Femur (tissue), 1 donor: ENCODE measurements at places on chromosomes 3 and 15.

DNA sequence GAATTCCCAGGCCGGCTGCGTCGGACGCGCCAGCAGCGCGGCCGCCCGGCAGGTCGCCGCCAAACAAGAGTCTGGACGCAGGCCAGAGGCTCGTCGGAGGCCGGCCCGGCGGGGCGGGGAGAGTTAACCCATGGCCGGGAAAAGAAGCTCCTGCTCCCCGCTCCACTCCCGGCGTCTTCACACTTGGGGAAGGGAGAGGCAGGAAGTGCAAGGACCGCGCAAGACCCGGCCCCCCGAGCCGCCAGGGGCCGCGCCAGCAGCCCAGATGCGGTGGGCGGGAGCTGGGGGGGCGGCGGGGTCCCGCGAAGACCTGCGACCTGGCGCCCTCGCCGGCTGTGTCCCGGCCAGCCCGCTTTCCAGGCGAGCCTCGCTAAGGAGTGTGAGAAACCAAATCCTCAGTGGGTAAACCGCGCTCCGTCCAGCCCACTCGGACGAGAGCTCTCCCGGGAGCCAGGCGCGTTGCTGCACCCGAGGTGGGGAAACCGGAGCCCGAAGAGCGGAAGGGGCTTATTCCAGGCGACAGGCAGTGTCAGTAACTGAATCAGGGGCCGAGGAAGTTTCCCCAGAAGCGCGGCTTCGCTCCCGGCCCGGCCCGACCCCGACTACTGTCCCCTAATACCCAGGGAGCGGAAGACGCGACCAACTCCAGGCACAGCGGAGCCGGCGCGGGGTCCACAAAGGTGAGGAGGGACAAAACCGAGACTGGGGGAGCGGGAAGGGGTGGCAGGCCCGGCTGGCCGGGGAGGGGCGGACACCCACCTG lies 721 bp downstream of the ADAMTS7 start:
- DNase-seq: peak; percentile 80

- DNase-seq: no peak
Observed at GRCh38 chr15:63076714-63077046, 34.1 kb downstream of the TPM1 start.

- DNase-seq: no peak
Observed at GRCh38 chr15:90790057-90790456, 72.9 kb downstream of the BLM start.

GRCh38 chr15:100216182-100216581 lies 125.6 kb downstream of the ADAMTS17 start:
- no peak for DNase-seq

DNA sequence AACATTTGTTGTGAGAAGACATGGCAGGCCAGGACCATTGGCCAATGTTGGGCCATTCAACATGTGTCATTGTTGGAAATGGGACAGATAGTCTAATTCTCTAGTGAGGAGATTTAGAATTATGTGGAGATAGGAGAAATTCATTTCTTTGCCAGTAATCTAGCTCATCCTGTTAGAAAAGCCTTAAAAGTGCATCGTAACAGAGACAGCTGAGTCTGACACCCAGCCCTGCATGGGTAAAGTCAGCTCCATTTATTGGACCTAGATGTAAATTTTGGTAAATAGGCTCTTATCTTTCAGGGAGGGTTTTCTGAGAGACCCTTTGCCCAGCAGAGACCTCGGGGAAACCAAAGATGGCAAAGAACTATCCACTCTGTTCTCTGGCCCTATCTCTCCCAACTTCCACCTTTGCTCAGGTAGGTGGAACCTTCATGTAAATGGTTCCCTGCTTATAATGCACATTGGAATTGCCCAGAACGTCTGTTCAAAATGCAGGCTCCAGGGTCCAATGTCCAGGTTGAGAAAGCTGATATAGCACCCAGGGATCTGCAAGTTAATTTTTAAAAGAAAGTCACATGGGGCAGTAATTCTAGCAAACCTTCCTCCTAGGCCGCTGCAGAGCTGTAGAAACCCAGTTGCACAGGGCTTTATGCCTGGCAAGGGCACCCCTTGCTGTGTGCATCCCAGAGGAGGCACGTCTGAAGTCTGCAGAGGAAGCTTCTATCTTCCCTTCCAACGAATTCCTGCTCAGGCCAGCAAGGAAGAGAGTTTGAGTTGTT lies 365.9 kb upstream of the PROK2 start:
- no peak for DNase-seq

DNA sequence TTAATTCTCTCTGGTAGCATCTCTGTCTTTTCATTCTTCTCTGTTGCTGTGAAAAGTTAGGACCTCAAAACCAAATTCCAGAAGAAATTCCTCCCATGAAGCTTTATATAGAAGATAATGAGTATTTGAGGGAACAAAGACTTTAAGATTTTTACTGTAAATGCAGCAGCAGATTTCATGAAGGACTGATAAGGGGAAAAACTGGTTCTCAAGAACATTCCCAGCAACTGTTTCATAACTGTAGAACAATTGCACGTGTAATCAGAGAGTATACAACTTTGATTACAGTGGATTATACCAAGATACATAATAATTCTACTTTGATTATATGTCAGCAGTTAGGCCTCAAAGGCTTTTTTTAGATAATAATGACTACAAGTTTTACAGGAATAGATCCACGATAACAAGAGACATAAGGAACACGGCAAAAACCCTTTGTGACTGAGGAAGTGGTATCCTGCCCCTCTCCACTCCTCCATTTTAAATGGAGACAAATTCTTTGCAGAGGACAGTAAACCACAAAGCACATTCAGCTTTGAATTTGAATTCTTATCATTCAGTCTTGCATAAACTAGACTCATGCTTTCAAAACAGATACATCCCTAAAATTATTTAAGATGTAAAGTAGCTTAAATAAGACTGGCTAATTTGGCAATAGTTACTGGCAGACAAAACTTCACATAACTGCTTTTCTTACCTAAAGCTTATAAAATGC lies 42.9 kb upstream of the DIPK2A start:
- no peak for DNase-seq

DNA sequence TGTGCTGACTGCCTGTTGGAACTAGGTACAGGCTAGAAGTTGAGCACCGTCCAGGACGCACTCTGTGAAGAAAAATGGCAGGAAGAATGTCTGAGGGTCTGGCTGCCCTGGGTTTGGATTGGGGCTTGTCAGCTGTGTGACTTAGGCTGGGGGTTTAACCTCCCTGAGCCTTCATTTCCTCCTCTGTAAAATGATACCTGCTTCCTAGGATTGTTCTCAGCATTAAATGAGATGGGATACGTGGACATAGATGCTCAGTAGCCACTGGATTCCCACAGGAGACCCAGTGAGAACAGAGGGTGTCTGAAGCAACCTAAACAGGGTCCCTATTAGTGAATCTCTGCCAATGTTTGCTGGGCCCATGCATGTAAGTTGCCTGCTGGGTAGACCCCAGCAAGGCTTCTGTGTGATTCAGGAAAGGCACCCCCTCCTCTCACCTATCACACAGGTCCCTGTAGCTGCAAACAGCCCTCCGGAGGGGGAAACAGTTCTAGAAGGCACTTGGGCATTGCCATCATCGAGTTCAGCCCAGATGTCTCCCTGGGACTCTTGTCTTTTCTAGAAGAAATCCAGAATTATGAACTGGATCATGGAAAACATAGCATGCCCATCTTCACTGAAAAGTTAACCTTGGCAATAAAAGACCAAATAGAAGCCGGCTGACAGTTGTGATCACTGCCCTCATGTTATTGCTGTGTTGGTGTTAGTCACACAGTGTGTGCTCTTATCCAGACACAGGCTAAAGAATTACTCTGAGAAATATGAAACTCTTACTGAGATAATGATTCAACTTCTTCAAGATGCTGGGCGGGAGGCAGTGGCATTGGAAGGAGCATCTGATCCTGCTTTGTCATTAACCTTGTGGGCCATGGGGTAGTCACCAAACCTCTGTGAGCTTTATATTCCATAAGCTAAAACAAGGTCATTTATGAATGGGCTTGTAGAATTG lies 64.5 kb downstream of the SMAD6 start:
- DNase-seq: no peak

DNA sequence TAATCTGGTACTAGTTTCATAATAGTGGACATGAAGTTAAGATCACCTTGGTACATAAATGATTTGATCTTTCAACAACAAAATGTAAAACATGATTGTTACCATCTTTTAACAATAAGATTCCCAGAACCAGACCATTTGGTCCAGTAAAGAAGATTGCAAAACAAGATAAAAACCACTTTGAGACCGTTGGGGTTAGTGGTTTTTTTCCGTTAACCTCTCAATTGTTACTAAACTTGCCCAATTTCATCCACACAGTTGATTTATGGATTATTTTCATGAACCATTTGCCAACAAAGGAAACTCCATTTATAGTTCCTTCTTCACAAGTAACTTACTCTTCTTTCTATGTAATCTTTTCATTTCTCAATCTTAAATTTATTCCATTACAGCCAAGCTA lies 53.8 kb downstream of the ATP8B4 start:
- DNase-seq: no peak
